ENCODE measurements at places on chromosomes 13 and 19.

DNA sequence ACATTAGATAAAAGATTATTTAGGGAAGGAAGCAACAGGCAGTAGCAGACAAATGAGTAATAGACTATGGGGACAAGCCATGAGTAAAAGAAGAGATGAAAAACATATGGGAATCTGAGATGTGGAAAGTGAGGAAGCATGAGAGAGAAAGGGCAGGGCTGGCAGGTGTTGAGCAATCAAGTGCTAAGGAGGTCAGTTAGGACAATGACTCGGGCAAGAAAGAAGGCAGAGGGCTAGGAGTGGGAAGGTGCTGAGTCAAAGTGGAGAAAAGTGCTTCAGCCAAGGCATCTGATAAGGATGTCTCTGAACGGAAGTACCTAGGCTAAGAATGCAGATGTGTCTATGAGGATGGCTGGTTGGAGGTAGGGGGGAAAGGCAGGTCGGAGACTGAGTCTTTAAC, 291.9 kb upstream of the HTR2A start:
- DNase-seq, result no peak

GRCh38 chr19:43461303-43461702, 4.1 kb downstream of the LYPD3 start:
- DNase-seq, result no peak

- no peak for DNase-seq
These were observed 54.5 kb downstream of the DNAJC15 start for GRCh38 chr13:43077906-43078305.

DNA sequence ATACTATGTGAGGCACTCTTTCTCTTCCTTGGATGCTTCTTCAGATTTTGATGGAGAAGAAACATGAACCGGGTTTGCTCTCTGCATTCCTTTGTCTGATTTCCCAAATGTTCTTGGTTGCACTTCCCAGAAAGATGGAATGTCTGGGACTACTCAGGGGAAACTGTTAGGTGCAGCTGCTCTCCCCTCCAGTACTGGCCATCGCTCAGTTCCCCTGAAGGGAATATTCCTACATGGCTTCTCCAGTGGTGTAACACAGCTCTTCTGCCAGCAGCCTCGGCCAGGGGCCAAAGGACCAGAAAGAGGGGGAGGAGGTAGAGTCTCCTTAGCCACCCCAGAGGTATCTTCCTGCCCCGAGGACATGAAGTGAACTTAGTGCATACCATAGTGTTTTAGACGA, 33.5 kb upstream of the SPRY2 start:
- DNase-seq, result no peak

DNA sequence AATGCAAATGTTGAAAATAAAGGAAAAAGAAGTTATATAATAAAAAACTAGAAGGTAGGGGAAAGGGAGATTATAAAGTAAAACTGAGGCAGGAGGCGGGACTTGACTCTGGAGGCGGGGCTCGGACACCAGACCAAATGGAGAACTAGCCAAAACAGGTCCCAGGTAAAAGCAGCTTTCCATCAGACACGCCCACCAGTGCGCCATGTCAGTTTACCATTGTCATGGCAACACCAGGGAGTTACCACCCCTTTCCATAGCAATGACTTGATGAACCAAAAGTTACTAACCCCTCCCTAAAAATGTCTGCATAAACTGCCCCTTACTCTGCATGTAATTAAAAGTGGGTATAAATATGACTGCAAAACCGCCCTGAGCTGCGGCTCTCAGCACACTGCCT, 70.9 kb downstream of the PEPD start:
- DNase-seq, result no peak

- no peak for DNase-seq
These were observed 4.8 kb downstream of the MYO9B start for GRCh38 chr19:17080440-17080801.

- no peak for DNase-seq
These were observed 2.8 kb upstream of the FCGBP start for GRCh38 chr19:39937094-39937720.
